ENCODE measurements at places on chromosomes 3 and 15.

DNA sequence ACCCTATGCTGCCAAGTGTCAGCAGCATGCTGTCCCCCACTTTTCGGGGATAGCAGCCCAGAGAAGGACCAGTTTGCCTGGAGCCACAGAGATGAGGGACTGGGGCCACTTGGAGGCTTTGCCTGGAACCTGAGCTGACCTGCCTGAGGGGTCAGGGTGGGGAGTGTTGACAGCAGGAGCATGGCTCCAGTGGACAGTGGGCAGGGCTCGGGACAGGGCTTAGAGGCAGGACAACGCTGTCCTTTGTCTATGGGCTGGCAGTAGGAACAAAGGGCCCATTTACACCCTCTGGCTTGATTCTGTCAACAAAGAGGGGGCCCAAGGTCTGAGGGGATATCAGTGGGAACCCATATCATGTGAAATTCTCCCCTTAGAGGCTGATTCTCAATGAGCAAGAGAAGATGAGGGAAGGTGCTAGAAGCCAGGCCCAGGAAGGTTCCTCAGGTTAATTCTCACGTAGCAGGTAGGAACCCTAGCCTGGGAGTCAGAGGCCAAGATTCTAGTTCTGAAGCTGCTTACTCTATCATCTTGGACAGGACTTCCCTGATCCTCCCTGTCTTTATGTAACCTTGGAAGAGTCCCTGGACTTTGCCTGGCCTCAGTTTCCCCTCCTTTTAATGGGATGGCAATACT is 29.7 kb upstream of the HHATL start:
- no peak for DNase-seq

DNA sequence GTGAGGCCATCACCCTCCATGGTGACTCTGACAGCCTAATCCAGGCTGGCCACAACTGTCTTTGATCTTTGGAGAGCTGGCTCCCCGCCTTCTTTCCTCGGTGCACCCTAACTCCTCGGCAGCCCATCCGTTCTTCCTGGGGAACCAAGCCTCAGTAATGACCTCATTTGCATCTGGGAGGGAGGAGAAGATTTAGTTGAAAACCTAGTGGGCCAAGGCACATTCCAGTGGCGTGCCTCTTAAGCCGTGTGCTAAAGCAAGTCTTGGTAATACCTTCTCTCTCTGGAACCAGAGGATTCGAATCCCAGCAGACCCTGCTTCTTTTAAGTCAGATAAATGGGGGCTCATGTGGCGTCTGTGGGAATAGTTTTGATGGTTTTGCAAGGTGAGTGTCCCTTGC is 233.1 kb downstream of the EBLN2 start:
- DNase-seq = no peak

- DNase-seq = no peak
Measured at GRCh38 chr3:186653984-186654383, 11.8 kb upstream of the HRG start.

DNA sequence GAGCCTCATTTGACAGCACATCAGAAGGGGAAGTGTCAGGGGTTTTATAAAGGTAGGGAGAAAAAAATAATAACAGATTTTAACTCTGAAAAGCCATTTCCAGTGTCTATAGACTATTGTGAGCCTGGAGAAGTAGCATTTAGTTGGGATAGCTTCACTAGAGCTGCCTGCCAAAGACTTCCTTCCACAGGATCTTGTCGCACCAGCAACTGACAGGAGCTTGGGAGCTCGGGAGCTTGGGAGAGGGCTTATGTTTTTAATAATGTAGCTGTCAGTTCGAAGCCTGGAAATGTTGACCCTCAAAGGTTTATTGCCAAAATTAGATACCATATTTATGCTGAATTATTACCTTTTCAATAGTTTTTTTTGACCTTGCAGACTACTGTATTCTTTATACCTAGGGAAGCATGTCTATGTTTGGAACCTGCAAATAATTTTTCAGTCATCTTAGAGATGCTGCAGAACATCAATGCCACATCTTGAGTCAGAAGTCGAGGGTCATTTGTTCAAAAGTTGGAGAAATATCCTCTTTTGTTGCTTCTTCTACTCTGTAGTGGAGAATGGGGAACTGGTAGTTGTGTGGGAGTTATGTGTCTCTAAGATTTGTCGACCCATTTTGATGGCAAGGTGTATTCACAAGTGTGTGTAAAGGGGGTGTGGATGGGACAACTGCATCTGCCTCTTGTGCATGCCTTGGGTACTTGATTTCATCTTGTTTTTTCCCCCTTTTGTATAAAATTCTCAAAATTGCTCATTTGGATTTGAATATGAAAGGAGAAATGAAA is 41.7 kb downstream of the ARPP21 start:
- no peak for DNase-seq

DNA sequence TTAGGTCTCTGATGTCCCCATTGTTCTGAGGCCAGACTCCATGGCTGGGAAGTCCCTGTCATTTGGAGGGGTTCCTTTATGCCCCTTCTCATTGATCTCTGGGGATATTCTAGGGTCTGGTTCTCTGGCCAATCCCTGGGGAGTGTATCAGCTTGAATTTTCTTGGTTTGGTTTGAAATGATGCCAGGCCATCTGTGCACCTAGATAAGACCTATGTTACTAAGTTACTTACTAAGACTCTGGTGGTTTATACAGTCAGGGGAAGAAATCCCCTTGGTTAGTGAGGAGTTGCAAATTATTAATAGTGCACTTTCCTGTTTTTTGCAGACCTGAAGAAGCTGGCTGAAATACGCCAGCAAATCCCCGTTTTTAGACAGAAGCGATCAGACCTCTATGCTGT is 20.3 kb downstream of the NIT2 start:
- no peak for DNase-seq

- DNase-seq = no peak
Measured at GRCh38 chr3:122052968-122053367, 2.2 kb upstream of the CD86 start.

GRCh38 chr3:46659285-46659684 is 34.2 kb downstream of the ALS2CL start:
- no peak for DNase-seq

DNA sequence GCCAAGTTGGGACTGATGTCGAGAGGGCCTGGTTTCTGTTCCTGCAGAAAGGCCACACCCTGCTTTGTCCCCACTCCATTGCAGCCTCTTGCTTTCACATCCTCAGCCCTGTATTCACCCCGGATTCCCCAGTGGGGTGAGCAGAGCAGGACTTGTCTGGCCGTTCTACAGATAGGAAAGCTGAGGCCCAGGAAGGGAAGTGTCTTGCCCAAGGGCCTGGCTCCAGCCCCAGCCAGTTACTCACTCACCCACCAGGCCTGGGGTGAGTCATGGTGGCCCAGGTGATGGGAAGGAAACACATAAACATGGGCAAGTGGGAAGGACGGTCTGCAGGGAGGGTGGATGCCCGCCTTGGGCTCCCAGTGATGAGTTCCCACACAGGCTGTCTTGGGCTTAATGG is 6.1 kb upstream of the DUSP7 start:
- DNase-seq = no peak
